ENCODE measurements at places on chromosomes 5 and 9.

- no peak for DNase-seq
Measured at GRCh38 chr9:86410281-86410680, 56.1 kb upstream of the TUT7 start.

DNA sequence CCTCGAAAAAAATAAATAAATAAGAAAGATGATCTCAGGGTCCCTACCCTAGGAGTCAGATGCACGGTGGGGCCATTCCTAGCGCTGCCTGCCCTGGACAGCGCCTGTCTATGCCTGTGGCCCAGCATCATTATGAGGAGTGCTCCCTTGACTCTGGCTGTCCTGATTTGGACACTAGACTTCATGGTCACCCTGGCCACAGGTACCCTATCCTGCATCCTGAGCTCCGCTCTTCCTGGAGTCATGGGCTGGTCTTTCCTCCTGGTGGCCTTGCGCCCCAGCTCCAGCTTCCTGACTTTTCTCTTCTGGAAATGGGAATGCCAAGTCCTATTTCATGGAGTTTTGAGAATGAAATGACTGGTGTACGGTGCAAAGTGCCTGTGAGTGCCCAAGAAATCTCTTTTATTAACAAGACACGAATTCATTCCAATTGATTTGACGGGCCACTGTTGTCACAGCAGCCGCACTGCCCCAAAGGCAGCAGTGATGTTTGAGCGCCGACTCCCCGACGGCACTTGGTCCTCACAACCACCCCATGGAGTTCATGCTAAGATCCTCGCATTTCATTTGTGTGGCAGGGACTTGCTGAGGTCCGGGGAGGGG is 564 bp upstream of the AIF1L start:
- no peak for DNase-seq

- no peak for DNase-seq
Measured at GRCh38 chr9:89375191-89375760, 57.0 kb downstream of the SECISBP2 start.

- no peak for DNase-seq
Measured at GRCh38 chr5:110923971-110924370, 147.5 kb upstream of the TSLP start.

GRCh38 chr9:135968083-135968476 is 6.9 kb upstream of the UBAC1 start:
- DNase-seq: no peak

DNA sequence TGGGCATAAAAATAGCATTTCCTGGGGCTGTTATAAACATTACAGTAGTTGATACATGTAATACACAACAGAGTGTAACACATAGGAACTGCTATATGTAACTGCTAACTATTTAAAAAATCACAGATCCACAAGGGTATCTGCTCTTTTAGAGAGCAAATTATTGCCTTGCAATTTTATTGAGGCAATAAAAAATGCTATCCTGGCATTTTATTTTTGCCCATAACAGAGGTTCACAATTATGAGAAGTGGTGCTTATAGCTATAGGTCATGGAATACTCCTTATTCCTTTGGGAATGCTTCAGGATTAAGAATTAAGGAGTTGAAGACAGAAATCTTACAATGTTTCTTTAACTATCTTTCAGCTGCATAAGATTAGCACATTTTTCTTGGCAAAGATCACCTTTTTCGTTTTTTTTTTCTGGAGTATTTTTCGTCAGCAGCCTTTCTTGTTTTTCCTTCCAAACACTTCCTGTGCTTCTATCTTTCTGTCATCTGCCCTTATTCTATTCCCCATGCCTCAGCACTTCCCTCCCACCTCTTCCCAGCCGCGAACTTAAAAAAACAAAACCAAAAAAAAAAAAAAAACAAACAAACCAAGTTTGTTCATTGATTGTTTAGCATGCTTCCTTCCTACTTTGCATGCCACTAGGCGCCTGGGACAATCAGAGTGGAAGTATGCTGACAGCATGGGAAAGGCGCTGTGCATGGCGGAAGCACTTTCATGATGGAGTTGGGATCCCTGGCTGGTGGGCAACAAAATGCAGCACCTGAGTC is 264.2 kb downstream of the MAST4 start:
- no peak for DNase-seq

- no peak for DNase-seq
Measured at GRCh38 chr9:36566813-36567221, 5.9 kb upstream of the MELK start.

DNA sequence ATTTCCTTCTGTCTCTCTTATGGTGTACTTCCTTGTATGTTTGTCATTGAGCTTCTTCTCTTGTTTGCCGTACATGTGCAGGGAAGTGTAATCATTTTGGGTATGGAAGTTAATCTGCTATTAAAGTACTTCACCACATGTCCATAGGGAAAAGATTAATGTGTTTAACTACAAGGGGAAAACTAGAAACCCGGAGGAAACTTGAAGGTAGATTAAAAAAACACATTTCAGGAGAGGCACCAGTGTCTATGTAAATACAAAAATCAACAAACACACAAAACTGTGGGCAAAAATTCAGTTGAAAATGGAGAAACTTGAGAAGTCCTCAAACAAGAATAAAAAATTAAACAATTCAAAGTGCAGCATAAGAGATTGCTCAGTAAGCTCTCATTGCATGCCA is 166.4 kb downstream of the PBX3 start:
- DNase-seq: no peak

GRCh38 chr5:123515904-123516303 is 3.9 kb downstream of the CSNK1G3 start:
- DNase-seq: no peak

GRCh38 chr5:127906562-127907204 is 176.9 kb upstream of the SLC12A2 start:
- no peak for DNase-seq

GRCh38 chr5:125011419-125011818 is 265.0 kb upstream of the ZNF608 start:
- no peak for DNase-seq

GRCh38 chr9:4430432-4431261 is 59.6 kb upstream of the SLC1A1 start:
- DNase-seq: no peak

DNA sequence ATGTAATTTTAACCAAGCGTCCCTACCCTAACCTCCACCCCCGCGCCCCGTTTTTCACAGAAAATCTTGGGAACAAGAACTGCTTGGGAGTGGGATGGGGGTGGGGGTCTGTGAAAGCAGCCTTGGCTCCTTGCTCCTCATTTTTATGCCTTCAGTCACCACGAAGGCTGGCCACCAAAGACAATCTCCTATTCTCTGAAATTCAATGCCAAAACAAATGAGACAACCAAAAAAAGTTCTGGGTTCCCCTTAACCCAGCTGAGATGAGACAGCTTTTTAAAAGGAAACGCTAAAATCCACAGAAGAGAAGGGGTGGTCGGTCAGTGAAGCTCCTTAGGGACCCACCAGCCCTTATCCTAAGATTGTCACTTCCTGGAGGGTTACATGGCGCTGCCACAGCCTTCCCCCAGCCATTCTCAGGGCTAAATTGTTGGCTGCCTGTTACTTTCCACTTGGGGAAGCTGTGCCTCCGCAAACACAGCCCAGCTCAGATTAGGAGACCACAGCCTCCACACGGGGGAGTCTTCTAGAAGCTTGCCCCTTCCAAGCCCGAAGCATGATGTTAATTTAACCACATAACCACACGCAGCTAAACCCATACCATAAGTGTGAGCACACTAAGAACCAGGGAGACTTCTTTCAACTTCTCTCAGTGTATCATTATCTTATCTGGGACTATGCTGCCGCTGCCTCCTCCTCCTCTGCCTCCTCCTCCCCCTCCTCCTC is 136.3 kb downstream of the FOXD1 start:
- peak; percentile 88 for DNase-seq

- DNase-seq: no peak
Measured at GRCh38 chr5:14102666-14103065, 40.5 kb upstream of the TRIO start.

DNA sequence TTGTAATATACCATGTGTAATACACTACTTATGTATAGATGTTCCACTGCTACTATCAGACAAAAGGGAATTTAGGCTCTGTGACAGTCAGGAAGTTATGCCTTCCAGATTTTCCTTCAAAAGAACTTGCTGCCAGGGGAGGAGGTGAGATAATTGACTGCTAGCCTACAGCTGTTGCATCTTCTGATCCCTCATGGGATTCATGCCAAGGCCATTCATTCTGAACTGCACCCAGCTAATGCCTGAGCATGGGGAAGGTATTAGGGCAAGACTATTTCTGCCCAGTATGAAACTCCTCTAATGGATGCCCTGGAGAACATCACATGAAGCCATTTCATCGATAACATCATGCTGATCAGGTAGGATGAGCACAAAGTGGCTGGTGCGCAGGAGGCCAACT is 746.5 kb upstream of the ZNF608 start:
- DNase-seq: no peak

- DNase-seq: no peak
Measured at GRCh38 chr9:127166651-127167524, 44.5 kb upstream of the ANGPTL2 start.

GRCh38 chr9:136964171-136964689 is 12.2 kb downstream of the LCN12 start:
- DNase-seq: no peak

DNA sequence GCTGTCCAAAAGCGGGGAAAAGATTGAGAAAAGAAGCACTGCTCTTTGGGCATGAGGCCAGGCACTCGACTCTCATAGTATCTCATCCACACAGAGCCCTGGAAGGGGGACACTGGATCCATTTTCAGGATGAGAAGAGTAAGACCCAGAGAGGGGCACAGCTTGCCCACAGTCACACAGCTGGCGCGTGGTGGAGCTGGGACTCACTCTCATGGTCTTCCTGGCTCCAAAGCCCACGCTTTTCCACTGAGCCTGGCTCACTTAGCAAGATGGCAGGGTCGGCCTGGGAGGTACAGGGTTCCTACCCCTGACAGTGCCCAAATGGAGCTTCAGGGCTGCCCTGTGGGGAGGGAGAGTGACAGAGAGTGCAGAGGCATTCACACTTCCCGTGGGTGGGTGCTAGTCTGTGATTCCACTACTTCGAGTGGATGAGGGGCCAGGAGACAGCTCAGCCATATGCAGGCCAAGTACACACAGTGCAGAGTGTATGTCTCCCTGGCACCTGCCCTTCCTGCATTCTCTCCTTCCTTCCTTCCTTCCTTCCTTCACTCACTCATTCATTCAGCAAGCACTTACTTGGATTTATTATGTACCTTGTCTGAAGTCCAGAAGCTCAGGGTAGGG is 18.3 kb upstream of the IGFBPL1 start:
- no peak for DNase-seq

DNA sequence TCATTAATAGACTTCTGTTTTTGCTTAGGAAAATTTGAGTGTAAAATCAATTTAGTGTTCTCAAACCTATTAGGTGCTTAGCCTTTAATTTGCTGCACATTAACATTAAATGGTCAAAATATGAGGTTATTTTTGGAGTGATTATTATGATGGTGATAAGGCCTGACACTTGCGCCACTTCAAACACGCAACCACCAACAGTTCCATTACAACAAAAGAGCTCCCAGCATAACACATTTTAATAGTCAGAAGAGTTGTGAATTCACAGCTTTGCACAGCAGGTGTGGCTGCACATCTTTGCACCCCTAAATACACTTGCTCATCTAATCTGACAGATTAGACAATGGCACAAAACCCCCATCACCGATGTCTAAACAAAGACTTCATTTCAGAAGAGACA is 940.7 kb downstream of the NR2F1-AS1 start:
- no peak for DNase-seq

DNA sequence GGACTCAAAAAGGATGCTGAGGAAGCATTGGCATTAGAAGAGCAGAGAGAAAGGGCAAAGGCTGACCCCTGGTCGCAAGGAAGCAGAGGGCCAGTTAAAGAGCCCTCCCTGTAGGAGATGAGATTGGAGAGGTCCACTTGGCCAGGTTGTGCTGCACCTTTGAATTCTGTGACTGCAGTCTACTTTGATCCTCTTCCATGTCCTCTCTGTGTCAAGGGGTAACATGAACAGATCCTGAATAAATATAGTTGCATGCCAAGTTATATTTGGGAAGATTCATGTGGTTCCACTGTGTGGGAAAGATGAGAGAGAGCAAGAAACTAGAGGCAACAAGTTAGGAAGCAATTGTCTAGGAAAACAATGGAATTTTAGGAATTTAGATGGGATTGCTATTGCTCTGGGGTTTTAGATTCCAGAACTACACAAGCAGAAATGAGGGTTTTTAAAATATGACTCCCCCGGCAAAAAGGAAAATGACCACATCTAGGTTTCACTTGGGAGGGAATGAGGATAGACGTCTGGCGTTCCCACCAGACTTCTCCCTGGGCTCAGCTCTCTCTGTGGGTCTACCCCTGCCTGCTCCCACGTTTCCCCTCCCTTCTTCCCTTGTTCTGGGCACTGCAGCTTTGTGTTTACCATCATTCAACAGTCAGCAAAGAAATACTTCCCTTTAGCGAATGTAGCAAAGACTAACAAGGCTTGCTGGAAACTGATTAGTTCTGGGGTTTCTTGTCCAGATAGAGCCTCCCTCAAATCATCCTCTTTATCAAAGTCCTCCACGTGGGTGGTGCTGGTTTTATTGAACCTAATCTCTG is 63.6 kb downstream of the SNX18 start:
- peak; percentile 37 for DNase-seq

DNA sequence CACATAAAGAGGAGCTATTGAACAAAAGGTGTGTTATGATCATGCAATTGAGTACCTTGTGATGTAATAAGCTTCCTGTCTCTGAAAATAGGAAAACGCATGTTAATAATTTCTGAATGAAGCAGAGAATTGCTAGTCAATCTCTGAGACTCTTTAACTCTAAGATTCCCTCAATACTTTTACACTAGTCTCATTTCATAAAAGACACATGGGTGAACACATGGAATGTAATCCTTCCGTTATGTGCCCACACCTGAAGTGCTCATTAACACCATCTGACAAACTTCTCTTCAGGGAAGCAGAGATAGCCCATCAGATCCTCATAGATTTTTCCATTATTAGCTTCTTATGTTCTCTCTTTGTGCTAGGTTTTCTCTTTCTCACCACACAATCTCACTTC is 182.4 kb downstream of the TLR4 start:
- DNase-seq: no peak

- DNase-seq: no peak
Measured at GRCh38 chr5:137935694-137936093, 46.4 kb downstream of the PKD2L2 start.
